Activated naive CD4-positive, alpha-beta T cell (primary cell): ENCODE measurements at places on chromosomes 7 and 10.

DNA sequence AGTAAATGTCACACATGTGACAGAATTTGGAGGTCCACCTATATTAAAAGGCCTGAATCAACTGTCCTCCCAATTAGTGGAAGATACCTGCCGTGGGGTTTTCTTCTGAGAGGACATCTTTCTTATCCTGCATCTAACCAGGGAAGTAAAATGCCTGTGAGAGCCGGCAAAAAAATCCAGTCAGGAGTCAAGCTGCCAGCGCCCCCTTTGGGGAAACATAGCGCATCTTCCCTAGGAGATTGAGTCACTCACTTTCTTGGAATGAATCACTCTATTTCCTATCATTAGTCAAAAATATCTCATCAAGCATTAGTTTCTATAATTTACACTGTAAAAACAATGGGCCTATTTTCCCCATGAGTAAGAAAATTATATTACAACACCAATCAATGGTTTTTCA lies 66.4 kb upstream of the ANK3 start:
- no peak for DNase-seq

- no peak for DNase-seq
Measured at GRCh38 chr7:129162732-129163131, 18.2 kb downstream of the TSPAN33 start.

DNA sequence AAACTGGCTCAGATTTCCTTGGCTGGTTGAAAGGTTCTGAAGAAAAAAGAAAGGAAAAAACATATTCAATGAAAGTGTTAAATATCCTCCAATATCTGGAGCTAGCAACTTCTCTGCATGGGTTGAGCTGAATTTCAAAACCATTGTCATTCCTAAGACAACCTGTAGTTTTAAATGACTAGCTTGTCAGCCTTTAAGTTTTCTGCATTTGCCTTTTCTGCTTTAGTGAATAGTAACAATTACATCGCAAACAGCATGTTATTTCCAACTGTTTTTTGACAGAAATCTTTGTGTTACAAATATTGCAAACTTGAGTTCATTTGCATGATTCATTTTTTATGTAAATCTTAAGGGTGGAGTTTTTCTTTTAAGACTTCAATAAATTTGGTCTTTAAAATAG lies 852.3 kb upstream of the CELF2 start:
- no peak for DNase-seq

DNA sequence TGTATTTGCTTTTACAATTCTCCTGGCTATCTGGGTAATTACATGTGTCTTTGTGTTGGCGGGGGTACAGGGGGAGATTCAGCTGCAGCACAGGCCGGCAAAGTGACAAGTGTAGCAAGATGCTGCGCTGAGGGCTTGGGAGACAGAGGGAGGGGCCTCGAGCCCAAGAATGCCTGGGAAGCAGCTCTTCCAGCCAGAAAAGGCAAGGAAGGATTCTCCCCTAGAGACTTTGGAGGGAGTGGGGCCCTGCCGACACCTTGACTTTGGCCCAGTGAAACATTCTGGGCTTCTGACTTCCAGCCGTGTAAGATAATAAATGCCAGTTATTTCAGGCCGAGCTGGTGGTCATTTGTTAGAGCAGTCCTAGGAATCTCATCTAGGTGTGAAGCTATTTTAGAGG lies 7.2 kb upstream of the REPIN1 start:
- no peak for DNase-seq

GRCh38 chr7:33886149-33886623 lies 19.2 kb upstream of the BMPER start:
- DNase-seq: no peak

- DNase-seq: no peak
Measured at GRCh38 chr10:73756183-73756582, 12.0 kb downstream of the SEC24C start.

- no peak for DNase-seq
Measured at GRCh38 chr7:113548137-113548536, 370.7 kb downstream of the PPP1R3A start.

- no peak for DNase-seq
Measured at GRCh38 chr10:7412928-7413282, 2.1 kb upstream of the SFMBT2 start.

DNA sequence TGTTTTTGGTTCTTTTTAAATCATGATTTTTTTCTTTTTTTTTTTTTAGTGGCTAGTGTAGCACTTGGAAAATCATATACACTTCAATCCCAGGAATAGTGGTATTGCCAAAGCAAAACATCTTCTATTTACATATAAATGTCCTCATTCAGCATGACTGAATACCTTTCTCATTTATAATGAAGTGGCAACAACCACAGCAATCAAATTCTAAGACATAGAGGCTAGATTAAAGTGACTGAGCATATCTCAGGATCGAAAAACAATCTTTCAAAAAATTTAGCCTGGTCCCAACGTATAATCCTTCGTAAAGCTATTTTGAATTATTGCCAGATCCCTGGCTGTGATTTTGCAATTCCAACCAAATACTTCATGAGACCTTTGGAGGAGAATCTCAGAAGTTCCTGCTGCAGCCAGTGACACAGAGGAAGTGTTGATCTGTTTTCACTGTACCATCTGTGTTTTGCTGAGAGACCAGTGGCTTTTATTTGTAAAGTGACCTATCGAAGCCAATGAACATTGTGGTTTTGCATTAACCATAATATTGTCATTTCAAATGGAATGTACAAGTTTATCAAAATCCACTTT lies 29.8 kb upstream of the SP8 start:
- no peak for DNase-seq

- DNase-seq: no peak
Measured at GRCh38 chr10:17808971-17809841, at the start of gene MRC1. Gene MRC1 (plus strand): TSS chr10:17809348. CDS start chr10:17809466, 118 bp downstream.

DNA sequence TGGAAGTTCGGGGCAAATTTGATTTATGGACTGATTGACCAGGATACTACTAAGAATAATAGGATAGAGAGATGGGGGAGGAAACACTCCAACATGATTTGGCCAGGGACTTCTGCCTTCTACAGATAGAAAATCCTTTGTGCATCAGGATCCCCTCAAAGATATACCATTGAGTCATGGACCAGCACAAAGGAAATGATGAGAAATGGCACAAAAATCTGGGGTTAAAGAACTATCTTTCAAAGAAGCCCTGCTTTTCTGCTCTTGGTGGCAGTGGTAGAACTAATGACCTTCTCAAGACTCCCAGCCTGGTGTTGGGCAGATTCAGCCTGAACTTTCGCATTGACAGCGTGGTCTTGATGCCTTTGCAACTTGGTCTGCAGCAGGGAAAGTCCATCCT lies 27.6 kb upstream of the LAMB1 start:
- no peak for DNase-seq

GRCh38 chr7:1787241-1787640 lies 117.2 kb downstream of the ELFN1 start:
- DNase-seq: no peak

DNA sequence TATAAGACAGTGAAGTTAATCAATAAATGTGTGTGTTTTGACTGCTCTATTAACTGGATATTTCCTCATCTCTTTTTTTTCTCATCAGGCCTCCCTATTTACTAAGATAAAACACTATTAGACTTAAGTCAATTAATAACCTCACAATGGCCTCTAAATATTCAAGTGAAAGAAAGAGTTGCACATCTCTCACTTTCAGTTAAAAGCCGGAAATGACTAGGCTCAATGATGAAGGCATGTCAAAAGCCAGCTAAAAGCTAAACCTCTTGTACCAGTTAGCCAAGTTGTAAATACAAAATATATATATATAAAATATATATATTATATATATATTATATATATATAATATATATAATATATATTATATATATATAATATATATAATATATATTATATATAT lies 127.0 kb upstream of the MEOX2 start:
- no peak for DNase-seq

GRCh38 chr7:114062810-114063209 lies 144.0 kb upstream of the PPP1R3A start:
- no peak for DNase-seq

GRCh38 chr7:387132-388022 lies 97.4 kb downstream of the FOXL3 start:
- no peak for DNase-seq

DNA sequence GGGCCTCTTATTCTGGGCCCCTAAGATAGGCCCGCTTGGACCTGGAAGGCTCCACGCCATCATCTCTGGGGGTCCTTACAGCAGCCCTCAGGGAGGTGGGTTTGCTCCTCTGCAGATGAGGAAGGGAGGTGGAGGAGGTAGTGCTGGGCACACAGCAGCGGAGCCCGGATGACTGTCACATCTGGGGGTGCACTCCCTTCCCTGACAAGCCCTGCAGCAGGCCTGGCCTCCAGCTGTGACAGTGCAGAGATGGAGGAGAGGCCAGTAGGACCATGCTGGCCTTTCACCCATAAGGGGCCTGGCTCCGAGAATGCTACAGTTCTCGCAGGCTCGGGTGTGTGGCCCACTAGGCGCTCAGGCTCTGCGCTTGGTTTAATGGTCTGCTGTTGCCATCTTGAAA lies 9.2 kb downstream of the GDF2 start:
- no peak for DNase-seq

DNA sequence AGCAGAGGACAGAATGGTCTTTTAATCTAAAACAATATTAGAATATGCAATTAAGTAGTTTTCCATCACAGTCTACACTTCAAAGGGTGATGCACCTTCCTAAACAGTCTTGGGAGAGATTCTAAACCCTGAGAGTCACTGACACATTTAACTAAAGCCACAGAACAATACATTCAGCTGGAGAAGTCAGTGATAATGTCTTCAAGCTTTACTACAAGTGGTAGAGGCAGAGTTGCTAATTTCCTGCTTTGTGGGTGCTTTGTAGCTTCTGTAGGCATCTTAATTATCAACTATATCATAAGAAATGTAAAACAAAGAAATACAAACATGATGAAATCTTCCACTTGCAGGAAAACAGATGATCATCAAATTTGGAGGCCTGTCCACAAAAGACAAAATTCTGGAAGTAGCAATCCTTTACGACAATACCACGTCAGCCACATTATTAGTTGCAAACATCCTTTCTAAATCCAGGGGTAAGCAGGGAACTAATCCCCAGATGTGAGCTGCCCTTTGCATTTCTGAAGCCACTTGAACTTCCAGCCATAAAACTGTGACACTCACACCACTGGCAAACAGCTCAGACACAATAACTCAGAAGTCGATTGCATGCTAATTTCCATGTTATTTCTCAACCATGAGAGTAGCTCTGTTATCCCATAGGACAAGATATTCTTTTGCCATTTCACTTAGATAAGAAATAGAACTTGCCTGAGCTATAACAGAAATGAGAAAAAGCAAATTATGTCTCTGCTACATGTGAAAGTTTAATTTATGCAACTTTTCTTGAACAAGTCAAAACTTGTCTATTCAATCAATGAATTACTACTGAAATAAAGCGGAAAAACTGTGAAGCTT lies 212.2 kb downstream of the FAM107B start:
- DNase-seq: no peak

- DNase-seq: no peak
Measured at GRCh38 chr10:6916601-6917000, 336.5 kb upstream of the PRKCQ start.

DNA sequence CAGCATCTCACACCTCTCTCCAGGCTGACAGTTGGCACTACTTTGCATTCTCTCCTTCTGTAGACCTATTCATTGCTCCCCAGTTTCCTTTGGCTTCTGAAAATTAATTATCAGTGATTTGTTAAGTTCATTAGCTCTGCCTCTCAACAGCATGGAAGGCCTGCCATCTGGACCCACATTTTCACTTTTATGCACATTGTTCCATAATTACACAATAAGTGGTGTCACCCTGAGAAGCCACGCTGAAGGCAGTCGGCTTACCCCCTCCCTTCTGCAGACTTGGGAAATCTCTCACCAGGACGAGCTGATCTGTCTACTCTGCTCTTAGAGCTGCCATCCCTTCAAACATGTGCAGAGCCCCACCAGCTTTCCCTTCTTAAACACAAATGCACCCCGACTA lies 64.7 kb downstream of the SLIT1 start:
- no peak for DNase-seq

GRCh38 chr10:124731551-124731950 lies 12.6 kb downstream of the FAM53B start:
- no peak for DNase-seq

DNA sequence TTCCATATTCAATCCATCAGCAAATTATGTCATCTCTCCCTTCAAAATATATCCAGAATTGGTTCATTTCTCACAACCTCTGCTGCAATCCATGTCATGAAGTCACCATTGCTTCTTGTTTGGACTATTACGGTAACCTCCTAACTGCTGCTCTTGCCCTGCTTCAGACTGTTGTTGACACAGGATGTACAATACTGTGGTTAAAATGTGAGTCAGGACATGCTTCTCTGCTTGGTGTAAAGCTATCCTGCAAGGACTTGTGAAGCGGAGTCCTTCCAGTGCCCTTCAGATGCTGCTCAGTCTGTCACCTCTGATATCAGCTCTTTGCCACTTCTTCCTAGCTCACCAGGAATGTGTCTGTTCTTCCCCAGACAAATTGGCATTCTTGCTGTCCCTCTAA lies 10.4 kb upstream of the NXPH1 start:
- no peak for DNase-seq

DNA sequence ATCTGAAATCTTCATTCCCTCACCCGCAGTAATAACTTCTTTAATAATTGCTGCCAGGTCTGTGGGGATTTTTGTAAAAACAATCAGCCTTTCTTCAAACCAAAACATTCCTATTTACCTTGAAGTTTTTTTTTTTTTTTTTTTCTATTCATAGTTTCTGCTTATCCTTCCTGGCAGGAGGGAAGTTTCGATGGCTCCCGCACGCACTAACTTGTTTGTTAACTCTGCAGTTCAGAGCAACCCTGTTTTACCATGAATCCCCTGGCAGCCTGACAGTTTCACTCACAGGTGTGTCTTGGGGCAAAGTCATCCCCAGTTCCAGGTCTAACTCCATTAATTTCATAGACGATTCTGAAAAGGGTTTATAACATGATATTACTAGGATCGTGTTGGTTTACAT lies 149.3 kb downstream of the KLF6 start:
- no peak for DNase-seq

- DNase-seq: no peak
Measured at GRCh38 chr7:36781011-36781738, 56.9 kb upstream of the AOAH start.

DNA sequence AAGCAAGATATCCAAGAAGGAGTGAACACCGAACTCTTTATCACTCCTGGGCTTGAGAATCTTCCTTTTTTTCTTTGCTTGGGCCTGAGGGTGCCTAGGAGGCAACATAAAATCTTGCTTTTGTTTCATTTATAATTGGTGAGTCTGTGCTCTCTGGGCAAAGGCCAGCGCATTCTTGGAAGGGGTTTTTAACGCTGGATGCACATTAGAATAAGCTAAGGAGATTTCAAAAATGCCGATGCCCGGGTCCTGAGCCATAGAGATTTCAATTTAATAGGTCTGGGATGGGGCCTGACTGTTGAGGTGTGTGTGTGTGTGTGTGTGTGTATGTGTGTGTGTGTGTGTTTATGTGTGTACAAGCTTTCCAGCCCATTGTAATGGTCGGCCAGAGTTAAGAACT lies 62.0 kb upstream of the SORCS3 start:
- DNase-seq: no peak

- DNase-seq: no peak
Measured at GRCh38 chr10:101062232-101063049, 652 bp downstream of the KAZALD1 start.

- DNase-seq: no peak
Measured at GRCh38 chr10:44668336-44668735, 242.8 kb upstream of the TMEM72 start.
